ENCODE measurements at places on chromosomes 7 and 10. TPM values are rescaled to one million over a fixed set of nuclear protein-coding genes. Genes with fewer than 3 reads are reported as not detected.

Gene CH25H
- not detected for total RNA-seq

- DNase-seq: no peak
Measured at GRCh38 chr7:141696348-141696747, 5.6 kb downstream of the DENND11 start.

Gene WDFY4
- total RNA-seq: 0.16 TPM

Gene GCK
- total RNA-seq: not detected

DNA sequence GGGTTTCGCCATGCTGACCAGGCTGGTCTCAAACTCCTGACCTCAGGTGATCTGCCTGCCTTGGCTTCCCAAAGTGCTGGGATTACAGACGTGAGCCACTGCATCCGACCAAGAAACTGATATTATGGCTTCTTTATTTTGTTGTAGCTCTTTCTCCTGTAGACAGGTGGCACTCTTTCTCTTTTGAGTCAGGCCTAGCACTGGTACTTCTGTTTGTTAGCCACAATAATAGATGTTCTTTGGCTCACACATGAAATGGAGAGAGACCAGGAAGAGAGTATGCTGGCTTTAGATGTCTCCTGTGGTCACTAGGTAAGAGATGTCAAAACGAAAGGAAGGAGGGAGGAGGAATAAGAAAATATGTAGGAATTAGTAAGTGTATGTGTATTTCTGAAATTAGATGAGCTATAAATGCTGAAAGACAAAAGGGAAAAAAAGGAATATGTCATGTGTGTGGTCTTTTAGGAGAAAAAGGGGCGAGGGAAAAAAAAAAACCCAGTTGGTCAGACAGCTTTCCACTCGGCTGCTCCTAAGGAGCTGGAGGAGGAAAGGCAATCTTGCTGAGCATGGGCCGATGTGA, 78.7 kb downstream of the CLEC2L start:
- DNase-seq: peak; percentile 28

Gene KBTBD2
- total RNA-seq: 37.4 TPM
